GM19239 (cell line): ENCODE measurements at places on chromosomes 1 and 21.

DNA sequence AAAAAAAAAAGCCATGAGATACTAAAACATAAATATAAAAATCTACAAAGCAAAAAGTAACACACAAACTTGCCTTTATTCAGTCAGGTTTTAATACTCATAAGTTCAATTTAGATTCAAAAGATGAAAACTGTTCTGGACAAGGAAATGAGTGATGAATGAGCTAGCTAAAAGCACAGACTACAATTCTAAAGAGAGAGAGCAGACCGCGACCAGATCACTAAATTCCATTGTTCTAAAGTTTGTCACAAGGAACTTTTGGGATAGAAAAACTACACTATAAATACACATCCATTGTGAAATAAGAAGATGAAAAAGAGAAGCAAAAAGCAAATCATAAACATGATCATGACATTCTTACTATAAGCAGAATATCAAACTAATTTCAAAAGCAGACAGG lies 1.7 kb downstream of the ODF2L start:
- no peak for DNase-seq

GRCh38 chr1:31054349-31054748 lies 11.2 kb downstream of the PUM1 start:
- no peak for DNase-seq

DNA sequence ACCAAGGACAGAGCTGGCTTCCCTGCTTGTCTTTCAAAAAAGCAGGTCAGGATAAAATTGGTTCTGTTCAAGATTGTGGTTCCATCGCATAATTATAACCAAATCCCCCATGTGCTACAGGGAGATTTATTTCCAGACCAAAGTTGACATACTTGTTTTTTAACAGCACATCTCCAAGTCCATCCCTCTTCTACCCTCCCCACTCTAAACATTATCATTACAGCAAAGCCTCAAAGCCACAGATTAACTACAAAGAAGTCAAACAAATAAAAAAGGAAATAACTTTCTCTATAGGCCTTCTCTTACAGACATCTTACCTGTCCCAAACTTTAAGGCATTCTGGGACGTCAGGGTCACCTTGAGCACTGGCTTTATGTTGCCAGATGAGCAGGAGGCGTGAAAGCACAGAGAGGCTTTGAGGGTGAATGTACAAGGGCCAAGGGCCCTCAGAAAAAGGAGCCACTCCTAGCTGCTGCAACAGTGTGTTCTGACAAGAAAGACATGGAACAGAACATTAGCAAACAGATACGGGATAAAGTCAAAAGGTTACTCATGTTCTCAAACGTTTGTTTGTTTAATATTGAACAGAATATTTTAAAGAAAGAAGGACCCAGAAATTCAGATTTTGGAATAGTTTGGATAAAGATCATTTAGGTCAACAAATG lies 31.2 kb downstream of the UBR4 start:
- DNase-seq = no peak

- DNase-seq = peak; percentile 36
Observed at GRCh38 chr21:33976082-33977016, 60.7 kb upstream of the ATP5PO start.

DNA sequence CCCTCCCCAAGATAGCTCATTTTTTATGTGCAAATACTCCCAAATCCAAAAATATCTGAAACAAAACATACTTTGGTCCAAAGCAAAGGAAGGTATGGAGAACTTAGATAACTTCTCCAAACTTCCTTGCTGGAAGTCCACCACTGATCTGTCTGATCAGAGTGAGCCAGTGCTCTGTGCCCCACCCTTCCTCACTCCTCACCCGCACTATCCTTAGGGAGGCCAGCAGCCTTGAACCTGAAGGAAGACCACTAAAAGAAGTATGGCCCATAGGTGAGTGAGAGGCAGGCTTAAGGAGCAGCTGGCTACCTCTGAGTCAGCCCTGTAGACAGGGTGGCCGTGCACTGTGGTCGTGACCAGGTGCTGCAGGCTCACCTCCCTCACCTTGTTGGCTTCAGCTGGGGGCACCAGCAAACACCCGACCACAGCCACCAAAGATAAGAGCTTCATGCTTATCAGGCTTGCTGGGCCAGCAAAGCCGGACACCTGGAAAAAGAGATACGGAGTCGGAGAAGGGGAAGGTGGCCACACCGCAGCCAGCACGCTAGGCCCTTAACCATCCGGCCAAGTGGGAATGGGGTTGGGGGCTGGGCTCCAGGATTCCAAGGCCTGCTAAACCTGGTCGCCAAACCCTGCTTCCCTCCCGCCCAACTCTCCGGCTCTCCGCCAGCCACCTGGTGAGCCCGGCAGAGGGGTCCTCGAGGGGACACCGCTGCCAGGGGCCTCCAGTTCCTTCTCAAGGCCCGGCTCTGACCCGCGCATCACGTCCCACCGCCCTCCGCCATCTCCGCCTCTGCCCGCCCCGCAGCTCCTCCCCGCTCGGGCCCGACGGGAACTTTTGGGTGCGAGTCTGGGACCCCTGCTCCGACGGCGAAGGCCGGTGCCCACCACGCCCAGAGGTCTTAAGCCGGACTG lies 543 bp downstream of the TMEM9 start:
- peak; percentile 71 for DNase-seq

DNA sequence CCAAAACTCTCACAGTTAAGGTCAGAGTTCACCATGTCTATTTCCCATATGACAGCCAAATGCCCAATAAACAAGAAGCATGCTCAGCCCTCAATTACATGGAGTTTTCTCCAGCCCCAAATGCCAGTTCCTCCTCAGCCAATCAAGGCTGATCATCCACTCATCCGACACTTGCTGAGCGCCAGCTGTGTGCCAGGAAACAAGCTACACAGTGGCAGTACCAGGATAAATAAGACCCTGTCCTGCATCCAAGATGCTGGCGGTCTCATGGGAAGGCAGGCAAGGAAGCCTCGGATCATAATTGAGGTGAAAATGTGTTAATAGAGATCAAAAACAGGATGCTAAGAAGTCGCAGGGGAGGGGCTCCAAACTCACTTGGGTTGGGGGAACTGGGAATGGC lies 7.7 kb downstream of the ZBTB17 start:
- no peak for DNase-seq

DNA sequence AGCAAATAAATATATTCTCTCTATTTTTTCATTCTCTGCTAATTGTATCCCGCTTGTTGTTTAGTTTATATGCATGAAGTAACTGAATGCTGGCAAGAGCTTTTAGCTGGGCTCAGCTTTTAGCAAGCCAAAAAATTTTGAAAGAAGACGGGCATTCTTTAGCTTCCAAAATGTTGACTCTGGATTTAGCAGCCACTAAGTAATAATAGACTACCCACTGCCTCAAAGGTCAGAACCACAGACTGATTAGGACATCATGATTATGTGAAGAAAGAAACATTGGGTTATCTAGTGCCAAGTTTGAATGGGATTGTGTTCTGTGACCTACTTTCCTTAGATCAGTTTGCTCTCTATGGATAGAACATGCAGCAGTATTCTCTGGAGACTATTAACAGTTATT lies 80.3 kb upstream of the DPH5 start:
- no peak for DNase-seq

DNA sequence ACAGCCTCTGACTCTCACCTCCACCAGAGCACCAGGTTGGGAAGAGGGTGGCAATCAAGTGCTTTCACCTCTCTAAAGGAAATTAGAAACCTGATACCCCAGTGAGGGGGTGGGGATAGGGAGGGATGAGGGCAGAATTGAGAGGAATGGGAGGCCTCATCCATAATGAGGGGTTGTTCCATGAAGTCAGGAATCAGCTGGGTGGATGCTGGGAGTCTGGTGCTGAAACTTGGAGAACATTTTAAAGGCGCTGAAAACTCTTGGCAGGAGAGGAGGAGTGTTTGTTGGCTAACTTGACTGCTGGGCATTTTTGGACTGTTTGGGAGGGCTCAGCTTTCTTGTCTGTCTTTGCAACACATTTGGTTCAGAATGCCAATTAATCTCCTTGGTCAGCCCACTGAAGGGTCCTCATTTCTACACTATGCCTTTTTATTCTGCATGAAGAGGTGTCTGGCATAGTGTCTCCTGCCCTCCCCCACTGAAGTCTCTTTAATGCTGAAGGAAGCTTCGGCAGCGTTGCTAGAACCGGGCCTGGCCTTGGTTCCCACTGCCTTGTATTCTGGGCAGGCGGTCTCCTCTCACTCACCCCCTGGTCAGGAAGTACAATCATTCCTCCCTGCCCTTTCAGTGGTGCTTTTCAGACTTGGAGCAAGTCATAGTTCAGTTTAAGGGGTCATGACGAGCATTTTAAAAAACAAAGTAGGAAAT lies 2.2 kb downstream of the PHGDH start:
- DNase-seq = no peak

- no peak for DNase-seq
Observed at GRCh38 chr1:77316966-77317365, 35.1 kb downstream of the AK5 start.

- DNase-seq = no peak
Observed at GRCh38 chr1:112264010-112264409, 132.0 kb upstream of the CTTNBP2NL start.

DNA sequence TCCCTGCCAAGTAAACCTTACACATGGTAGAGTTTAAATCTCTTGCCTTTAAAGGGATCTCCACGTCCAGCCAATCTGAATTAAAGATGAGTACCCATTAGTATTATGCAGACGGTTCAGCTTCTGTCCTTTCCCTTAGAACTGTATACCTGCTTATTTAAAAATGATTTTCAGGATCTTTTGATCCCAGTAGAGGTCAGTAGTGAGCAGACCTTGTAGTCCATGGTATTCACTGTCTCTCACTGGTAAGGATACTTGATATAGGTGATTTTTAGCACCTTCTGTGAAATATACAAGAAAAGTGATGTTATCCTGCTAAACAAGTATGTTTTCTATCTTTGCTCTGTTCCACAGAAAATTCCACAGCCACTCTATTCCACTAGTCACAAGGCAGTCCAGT lies 1211.6 kb upstream of the ADGRL4 start:
- DNase-seq = peak; percentile 2

DNA sequence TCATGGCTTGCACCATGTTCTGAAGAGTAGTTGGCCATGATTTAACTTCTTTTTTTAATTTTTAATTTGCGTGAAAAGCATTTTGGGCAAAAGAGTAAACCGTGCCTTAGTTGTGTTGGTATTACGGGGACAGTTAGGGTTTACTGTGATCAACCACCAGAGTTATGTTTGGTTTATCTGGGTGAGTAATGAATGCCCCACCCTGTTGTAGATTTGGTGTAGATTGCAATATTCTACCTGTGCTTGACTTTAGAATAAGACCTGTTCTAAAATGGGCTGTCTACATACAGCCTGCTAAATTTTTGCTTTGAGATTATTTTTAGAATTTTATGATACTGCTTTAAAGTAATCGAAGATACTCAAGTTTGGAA lies 1.4 kb downstream of the USP25 start:
- DNase-seq = no peak

GRCh38 chr1:18994381-18994780 lies 37.9 kb upstream of the IFFO2 start:
- no peak for DNase-seq

GRCh38 chr1:243575070-243575469 lies 275.0 kb downstream of the AKT3 start:
- DNase-seq = no peak

DNA sequence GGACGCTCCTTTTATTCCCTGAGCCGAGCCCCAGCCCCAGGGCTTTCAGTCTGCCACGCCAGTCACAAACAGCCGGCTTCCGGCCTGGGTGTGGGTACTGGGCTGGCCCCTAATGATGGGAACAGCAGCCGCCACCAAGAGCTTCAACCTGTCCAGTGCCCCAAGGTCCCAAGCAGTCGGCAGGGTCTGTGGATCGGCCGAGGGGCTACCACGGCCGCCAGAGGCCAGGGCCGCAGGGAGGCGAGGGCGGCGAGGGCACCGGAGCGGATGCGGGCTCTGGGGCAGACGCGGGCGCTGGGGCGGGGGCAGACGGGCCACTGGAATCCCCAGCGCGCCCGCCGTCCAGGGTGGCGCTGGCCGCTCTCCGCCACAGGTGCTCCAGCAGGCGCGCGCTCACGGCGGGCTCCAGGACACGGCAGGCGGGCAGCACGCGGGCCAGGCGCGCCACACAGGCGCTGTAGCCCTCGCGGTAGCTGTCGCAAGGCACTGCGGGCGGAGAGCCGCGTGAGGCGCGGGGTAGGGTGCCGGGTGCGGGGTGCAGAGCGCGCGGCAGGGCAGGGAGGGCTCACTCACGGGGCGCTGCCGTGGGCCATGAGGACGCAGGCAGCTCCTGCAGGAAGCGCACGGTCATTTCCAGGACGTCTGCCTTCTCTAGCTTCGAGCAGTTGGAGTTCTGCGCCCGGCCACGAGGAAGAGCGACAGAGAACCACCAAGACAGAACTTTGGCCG lies 887 bp downstream of the HES2 start:
- no peak for DNase-seq

DNA sequence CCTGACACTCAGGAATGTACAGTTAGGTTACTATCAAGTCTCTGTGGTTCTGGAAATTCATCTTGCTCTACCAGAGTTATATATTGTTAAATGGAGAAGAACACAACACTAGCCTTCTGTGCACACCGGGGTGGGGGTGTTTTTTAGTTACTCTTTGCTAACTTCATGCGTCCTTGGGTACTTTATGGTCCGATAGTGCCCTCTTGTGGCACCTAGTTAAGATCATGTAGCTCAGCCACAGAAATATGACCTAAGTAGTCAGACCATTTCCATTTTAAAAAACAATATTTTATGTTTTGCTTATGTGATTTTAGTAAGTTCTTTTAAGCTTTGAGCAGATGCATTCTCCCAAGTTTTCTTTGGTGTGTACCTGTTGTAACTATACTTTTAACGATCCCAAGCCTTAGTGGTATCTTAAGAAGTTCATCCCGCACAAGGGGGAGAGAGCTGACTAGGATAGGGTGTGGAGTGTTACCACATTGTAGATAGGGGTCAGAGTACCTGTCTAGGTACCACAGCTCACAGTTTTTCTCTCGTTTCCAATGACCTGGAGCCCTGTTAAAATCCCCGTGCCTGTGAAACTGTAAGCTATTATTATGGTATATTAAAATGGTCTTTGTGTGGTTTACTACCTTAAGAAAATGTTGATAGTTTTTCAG lies 20.6 kb upstream of the SH3D21 start:
- DNase-seq = peak; percentile 58

GRCh38 chr1:234987415-234988154 lies 141.1 kb downstream of the TOMM20 start:
- no peak for DNase-seq

DNA sequence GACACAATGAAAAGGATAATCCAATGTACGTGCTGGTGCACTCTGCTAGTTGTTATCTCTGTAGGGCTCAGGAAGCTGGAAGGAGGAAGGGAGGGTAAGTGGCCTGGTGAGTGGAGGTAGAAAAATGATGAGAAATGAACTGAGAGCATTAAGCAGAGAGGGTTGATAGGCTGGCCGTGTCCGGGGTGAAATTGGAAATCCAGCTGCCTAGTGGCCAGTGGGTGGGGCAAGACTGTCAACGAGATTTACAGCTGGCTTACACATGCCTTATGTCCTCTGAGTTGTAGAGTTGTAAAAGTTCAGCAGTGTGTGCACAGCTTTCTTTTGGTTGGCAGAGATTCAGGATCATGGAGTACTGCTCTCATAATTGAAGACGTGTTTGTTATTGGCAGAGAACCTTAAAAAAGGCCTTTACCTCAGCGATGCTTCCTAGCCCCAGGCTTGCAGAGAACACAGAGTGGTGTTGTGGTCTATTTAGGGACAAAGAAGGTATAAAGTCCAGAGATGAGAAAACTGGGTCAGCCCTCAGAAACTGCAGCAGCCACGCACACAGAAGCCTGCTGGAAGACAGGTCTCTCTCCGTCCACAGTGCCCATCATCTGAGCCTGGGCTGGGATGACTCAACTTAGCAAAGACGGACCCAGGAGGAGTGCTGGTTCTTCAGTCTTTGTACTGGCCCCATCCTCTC lies 132.4 kb downstream of the EDEM3 start:
- no peak for DNase-seq
